ENCODE measurements at places on chromosomes 7 and 10.

DNA sequence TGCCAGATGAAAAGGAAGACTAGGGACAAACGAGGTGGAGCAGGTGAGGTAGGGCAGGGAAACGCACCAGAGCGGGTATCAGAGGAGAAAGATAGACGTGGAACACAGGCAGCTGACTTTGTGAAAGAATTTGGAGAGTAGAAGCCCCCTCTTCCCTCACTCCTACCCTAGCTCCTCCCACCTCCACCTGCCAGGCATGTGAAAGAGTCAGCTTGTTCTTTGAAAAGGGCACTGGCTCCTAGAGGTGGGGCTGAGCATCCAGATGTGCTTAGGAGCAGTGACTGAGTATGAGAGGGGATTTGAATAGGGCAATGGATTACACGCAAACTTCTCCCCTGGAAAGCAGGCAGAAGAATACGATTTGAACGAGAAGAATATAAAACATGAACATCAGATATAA, 174.2 kb upstream of the INHBA start:
- no peak for DNase-seq

DNA sequence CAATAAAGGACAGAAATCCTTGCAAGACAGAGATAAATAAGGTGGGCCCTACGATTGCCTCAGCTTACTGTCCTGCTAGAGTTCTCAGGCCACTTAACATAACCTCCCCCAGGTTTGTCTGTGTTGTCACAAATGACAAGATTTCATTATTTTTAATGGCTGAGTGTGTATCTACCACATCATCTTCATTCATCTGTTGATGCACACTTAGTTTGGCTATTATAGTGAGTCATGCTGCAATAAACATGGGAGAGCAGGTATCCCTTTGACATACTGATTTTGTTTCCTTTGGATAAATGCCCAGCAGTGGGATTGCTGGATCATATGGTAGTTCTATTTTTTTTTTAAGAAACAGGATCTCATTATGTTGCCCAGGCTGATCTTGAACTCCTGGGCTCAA, 60.6 kb downstream of the PRTFDC1 start:
- no peak for DNase-seq

DNA sequence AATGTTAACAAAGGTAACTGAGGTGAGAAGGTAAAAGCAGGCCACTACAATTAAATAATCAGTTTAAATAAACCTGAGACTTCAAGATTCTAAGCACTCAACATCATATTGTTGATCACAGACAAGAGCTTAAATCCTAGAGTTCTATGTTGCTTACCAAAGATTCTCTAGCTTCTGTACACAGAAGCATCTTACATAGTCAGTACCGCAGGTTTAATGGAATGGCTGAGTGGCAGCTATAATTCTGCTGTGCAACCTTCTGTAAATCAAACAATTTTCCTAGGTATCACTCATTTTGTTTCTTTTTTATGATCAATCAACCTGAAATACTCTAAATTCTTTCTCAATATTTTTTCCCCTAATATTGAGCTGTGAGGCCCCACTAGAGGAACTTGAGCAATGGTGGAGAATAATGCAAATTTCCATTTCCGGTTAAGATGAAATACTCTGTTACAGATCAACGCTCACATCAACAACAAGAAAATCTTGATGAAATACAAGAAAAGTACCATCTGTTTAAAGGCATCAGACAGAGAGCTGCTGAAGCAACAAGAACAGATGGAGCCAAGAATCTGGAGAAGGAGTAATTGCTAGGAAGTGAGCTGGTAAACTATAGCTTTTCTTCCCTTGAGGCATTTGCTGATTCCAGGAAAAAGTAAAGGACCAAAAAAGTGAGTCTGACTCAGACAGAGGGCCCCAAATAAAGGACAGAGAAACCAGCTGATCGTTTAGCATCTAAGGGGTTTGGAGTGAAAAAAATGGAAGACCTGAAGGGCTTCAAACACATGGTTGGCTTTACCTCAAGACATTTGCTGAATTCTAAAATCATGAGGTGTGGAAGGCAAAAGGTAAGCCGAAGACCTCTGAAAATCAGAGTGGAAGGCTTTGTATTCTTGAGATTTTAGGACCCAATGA, 22.6 kb downstream of the PNPLA8 start:
- no peak for DNase-seq

DNA sequence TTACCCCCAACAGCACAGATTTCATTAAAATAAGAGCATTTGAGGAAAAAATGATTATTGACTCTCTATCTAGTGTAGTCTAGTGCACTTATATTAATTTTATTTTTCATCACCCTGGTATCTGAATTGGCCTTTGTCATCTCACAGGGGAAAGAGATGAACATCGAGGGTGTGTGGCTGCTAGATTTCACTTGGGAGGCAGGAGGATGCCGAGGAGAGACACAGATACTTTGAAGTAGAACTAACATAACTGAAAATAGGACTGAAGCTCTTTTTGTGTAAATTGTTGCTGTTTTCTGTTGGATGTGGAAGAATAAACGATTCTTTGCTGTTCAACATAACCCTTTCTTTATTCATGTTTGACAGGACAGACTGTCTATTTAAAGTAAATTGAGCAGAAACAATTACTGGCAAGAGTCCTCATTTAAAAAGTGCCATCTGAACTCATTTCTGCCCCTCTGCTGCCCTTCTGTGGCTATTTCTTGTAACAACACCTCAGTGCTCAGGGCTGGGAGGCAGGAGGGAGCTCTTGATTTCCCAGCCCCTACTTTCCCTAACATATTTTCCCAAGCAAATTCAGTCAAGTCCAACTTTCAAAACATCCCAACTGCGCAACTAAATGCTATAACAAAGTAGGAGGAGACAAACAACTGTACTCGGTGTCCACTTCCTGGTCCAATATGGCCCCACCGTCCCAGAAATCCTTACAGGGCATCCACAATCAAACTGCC, 15.6 kb downstream of the LYZL1 start:
- no peak for DNase-seq

DNA sequence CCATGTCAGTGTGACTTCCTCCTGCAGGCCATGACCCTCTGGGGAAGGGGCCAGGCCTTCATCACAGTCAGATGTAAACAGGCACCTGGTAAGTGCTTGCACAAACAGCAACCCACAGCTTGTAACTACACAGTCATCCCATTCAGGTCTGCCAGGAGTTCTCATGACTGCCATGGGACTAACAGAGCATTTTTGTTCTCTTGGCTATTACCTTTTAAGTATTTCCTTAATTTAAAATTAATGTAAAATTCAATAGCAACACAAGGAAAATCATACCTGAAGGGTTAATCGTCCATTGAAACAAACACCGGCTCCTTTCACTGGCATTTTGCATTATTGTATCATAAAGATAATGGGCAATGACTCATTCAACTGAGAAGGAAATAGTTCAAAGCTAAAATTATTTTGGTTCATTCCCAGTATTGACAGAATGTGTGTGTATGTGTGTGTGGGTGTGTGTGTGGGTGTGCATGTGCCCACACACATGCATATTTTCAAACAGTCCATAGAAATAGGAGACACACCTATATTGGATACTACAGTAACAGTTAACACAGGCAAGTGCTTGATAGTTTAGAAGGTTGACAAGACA, 307.9 kb downstream of the WDR11 start:
- no peak for DNase-seq

DNA sequence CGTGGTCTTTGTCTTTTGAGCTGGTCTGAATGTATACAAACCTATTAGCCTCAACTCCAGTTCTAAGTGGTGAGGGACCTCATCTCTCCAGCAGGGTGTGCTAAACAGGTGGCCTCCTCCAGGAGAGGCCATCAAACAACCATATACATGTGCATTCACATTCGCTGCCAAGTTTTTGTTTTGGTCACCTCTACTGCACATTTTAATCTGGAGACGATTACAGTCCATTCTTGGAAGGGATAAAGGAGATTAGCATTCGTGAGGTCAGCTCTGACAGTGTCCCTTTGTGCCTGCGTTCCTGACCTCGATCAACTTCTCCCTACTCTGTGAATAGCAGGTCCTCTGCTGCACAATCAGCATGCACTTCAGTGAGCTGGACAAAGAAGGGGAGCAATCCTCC, 60.8 kb downstream of the RHOBTB1 start:
- no peak for DNase-seq

- DNase-seq, result no peak
Observed at GRCh38 chr10:113765910-113766309, 14.4 kb downstream of the PLEKHS1 start.

DNA sequence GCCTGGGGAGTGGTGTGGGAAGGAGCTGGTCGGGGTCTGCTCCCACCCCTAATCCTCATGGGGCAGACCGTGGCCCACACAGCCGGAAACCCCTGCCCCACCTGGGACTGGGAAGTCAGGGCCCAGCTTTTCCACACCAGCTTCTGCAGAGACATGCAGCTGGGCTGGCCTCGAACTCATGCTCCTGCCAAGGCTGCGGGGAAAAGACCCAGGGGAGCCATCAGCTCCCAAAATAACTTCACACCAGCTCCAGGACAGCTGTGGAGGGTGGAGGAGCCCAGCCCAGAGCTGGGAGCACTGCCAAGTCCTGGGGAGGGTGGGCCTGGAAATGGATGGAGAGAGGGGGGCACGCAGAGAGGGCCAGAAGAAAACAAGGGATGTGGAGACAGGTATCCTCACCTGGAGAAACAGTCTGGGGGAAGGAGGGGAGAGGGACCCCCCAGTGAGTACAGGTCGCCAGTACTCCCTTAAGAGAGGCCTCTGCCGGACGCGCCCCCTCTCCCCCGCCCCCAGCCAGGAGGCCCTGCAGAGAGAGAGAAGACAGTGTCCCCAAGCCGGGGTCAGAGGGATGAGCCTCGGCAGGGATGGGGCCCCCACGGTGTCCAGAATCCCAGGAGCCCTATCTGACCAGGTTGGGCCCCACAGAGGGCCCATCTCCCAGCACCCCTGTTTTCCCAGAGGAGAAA, 11.5 kb upstream of the GRIFIN start:
- no peak for DNase-seq

DNA sequence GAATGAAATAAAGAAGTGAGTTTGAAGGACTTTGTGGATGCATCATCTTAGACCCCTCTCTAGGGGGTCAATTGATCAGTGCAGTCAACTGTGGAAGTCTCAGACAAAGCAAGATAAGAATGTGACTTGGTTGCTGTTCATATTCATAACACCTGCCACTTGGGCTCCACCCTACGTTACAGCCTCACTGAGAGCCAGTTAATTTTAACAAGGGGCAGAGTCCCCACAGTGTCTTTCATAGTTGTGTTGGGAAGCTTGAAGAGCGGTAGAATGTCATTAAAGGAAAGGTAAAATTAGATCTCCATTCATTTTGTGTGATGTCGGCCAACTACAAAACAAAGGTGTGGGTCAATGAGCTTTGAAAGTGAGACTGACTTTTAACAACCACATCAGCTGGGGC, 442.1 kb upstream of the C7orf33 start:
- DNase-seq, result no peak

- DNase-seq, result no peak
Observed at GRCh38 chr7:137791930-137792329, 54.8 kb downstream of the DGKI start.

GRCh38 chr10:59106441-59106840, 70.0 kb upstream of the PHYHIPL start:
- DNase-seq, result no peak

DNA sequence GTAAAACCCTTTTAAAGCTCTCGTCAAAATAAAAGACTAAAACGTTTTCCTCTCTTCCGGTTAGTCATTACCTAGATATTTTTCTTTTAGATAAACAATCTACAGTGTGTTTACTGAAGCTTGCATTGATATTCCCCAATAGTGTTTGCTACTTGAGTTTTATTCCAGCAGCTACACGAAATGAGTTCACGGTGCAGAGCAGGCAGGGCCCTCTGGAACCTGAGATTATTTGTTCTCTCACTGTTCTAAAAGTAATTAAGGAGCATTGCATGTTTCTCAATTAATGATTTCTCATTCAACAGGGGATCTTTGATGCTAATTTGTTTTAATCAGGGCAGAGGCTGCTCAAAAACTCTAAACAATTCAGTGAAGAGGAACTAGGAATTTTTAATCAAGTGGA, 319.7 kb downstream of the GFRA1 start:
- DNase-seq, result no peak

- DNase-seq, result no peak
Observed at GRCh38 chr10:31768467-31768866, 160.2 kb downstream of the ARHGAP12 start.

- DNase-seq, result no peak
Observed at GRCh38 chr10:102814873-102815661, 22.1 kb downstream of the CYP17A1 start.

DNA sequence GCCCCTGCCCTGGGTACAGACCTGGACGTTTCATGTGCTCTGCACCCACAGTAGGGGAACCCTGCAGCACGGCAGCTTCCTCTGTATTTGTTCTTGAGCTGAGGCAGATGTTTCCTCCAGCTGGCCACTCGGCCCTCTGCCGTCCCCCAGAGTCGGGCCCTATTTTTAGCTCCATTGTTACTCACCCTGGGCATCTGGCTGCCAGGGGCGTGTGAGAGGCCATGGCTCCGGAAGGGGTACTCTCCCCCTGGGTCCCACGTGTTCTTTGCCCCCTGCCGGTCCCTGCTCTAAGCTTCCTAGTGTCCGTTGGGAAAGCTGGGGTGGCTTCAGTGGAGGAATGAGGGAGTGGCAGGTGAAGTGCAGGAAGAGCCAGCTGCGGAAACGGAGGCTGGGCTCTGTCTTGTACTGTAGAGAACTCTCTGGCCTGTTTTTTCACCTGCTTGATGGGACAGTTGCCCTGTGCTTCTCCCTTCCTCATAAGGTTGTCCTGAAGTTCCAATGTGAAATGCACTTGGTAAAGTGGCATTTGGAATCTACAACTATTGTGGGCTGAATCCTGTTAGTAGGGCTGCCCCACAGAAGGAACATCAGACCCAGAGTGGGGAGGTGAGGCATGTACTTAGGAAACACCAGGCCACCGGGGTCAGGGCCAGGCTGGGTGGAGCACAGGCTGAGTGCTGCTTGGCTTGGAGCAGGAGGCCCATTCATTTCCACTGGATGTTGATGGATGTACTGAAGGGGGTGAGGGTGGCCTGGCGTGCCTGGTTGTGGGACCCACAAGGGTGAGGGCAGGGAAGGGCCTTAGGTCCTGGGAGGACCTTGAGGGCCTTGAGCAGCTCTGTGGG, 30.6 kb downstream of the PALD1 start:
- DNase-seq, result no peak

DNA sequence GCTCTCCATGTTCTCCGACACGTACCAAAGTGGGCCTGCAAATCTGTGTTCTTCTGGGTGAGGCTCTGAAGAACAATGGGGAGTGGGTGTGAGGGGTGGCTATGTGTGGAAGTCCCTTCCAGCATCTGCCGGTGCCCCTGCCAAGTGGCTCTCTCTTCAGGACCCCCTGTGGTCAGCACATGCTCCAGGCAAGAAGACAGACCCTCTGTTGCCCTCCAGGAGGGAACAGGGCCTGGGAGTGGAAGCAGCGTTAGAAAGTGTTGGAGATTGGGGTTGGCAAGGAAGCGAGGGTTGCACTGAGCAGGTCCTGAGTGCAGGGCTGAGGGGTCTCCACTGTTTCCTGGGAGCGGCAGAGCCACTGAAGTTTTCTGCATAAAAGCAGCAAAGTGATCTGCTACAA, 60.5 kb downstream of the EMX2 start:
- no peak for DNase-seq

Measured in activated T-cell treated with anti-CD3 and anti-CD28 coated beads for 48 hours (primary cell).